ENCODE measurements at places on chromosomes 1 and 21.

DNA sequence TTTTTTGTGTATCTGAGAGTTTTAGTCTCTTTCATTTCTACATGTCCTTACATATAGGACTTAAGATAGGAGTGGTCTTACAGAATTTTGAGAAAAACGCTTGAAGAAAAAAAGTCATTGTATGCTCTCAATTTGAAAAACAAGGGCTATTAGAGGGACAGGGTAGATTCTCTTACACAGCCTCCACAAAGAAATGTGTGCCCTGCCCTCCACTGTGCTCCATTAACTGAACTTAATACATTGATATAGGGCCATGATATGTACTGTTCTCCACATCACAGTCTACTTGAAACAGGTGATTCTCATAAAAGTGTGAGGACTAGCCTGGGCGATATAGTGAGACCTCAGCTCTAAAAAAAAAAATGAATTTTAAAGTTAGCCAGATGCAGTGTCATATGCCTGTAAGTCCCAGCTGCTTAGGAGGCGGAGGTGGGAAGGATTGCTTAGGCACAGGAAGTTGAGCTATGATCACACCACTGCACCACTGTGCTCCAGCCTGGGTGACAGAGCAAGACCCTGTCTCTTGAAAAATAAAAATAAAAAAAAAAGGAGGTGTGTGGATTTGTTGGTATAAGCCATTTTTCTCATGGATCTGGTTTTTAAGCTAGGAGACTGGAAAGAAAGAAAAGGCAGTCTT lies 77.0 kb downstream of the HMCN1 start:
- no peak for DNase-seq

DNA sequence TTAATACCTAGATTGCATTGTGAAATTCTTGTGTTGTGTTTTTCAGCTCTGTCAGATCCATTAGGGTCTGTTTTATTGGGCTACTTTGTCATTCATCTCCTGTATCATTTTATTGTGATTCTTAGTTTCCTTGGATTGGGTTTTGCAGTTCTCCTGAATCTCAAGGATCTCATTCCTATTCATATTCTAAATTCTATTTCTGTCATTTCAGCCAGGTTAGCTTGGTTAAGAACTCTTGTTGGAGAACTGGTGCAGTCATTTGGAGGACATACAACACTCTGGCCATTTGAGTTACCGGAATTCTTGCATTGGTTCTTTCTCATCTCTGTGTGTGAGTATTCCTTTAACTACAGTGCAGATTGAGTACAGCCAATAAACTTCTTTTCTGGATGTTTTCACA lies 159.6 kb downstream of the FAM78B start:
- DNase-seq = no peak

DNA sequence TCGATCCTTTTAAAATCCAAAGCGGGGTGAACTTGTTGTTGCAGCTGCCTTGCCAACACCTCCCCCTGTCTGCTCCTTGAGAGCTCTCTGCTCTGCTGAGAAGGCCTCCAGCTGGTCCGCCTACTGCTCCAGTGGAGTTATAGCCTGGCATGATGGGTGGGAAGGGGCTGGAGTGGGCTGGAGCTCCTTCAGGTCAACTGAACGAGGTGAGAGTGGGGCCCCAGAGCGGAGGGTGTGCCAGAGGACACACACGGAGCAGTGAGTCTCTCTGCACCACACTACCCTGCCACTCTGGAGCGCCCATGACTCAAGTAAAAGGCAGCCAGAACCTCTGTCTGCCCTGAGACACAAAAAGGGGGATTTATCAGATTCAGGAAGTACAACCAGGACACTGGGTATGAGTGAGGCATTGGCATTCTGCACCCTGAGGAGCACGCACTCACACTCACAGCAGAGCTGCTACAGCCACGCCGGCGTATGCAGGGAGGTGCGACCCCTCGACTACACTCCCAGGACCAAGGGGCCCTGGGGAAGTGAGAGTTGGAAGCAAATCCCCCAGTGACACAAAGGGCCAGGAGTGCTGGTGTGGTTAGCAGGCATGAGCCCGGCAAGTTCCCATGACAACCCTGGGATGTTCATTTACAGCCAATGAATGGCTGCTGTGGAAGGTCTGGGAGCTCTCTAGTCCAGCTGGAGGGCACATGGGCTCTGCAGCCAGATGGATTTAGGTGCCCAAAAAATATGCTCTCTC lies 28.0 kb upstream of the EVA1B start:
- peak; percentile 87 for DNase-seq

GRCh38 chr1:225476538-225476988 lies 48.7 kb upstream of the LBR start:
- no peak for DNase-seq

GRCh38 chr1:160519642-160520435 lies 3.2 kb downstream of the SLAMF6 start:
- no peak for DNase-seq

DNA sequence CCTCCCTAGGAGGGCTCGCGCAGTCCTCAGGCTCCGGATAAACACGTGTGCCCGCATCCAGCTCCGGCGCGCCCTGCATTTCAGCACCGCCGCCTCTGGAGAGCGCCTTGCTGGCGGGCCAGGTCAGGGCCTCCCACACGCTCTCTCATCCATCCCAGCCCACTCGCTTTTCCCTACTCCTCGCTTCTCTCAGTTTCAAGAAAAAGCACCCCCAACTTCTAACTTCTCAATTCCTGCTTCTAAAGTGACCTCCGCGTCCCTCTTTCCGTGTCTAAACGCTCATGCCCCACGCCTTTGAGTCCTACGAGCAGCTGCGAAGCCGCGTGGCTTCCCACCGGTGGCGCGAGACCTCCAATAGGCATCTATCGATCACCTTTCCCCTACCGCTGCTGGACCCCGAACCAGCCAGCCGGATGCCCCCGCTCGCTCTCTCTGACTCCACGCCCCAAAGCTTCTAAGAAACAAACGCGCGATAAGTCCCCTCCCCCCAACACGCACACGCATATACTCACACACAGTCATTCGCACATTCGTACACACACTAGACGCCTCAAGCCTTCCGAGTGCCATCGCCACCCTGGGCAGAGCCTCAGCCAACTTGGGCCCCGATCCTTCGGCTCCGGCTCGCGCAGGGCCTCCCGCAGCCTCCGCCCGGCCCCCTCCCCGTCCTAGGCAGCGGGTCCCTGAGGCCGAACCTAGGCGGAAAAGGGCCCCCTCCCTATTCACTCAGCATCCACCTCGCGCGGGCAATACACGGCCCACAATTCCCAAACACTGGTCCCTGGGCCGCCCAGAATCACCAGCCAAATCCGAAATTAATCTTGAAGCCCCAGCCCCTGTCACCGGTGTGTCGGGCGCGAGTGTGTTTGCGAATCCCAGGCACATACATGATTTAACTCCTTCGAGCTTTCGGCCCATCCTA lies 1.1 kb downstream of the NMNAT2 start:
- peak; percentile 87 for DNase-seq

- DNase-seq = no peak
These were observed 158.3 kb upstream of the C1orf21 start for GRCh38 chr1:184228558-184228957.

DNA sequence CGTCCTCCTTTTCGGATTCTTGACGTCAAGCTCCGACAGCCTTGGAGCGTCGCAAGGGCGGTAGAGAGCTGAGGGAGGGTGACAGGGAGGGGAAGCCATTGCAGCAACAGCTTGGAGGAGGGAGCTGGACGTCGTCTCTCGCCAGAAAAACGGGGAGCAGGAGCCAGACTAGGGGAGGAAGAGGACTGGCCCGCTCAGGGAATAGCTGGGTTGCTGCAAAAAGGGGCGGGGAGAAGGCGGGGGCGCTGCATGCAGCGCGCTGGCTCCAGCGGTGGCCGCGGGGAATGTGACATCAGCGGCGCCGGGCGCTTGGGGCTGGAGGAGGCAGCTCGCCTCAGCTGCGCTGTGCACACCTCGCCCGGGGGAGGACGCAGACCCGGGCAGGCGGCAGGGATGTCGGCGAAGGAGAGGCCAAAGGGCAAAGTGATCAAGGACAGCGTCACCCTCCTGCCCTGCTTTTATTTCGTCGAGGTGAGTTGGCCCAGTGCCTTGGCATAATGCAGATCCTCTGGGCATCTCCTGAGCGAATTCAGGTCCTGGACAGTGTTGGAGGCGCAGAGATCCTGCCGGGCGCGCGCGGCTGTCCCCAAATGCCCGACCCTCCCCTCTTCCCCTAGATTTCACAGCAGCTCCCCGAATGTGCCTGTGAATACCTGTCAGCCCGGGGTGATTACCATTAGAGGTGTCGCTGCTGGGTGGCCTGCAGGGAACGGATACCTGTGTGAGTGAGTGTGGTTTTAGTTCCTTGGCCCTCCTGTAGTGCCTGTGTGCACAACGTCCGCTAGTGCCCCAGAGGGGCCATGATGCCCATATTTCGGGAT lies at the start of gene PLPPR4:
TSS of gene PLPPR4 (plus strand) at position 292 of the 821 bp plus-strand sequence. CDS start at position 394, 102 bp downstream.
- peak; percentile 83 for DNase-seq

DNA sequence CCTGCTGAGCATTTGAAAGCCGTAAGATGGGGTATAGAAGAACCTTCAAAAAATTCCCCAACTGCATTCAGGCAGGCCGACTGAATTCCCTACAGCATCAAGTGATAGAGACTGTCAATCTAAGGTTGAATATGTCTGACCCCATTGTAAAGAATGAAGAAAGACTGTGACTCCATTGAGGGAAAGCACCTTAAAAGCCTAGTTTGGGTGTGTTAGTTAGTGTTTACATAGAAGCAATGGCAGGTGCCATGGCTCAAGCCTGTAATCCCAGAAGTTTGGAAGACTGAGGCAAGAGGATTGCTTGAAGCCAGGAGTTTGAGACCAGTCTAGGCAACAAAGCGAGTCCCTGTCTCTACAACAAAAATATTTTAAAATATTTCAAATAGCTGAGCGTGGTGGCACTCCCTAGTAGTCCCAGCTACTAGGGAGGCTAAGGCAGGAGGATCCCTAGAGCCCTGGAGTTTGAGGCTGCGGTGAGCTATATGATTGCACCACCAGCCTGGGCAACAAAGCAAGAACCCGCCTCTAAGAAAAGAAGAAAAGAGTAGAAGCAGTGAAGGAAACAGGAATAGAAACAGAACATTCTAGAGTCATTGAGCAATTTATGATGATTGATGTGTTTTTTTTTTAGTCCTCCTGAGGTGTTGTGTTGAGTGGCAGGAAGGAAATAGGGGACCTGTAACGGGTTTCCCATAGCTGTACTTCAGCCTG lies 15.4 kb downstream of the POLR3GL start:
- DNase-seq = no peak

DNA sequence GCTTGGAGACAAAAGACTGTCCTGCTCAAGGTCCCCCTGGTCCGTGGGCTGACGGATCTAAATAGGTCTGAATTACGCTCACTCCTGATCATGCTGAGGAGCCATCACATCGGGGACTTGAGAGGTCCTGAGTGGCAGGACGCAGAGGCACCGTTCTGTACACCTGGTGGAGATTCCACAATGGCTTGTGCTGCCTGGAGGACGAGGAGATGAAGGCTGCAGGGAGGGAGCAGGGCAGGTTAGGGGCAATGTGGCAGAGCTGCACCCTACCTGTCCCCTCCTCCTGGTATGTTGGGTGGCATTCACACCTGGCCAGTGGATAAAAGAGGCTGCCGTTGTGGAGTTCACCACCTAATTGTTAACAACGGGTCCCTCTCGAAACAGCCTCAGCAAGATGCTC lies 38.7 kb downstream of the RHBG start:
- no peak for DNase-seq

- DNase-seq = peak; percentile 58
These were observed 35.9 kb upstream of the RASAL2 start for GRCh38 chr1:178057912-178058534.

GRCh38 chr1:212207822-212208520 lies 77.2 kb upstream of the PPP2R5A start:
- DNase-seq = no peak

DNA sequence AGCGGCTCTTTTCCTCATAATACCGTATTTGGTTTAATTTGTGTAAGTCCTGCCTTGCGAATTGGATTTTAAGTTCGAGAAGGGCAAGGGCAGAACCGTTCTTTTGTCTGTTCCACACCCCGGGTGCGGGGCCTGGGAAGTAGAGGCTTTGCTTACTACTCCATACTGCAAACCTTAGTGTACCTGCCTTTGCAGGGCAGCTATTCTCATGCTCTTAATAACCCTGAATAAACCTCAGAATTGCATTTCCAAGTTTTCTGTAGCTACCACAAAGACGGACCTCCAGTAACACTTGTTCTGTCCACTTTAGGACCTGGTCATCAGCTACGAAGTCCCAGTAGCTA lies 657 bp upstream of the HNRNPU start:
- DNase-seq = peak; percentile 20

- no peak for DNase-seq
These were observed 8.2 kb downstream of the DPT start for GRCh38 chr1:168720839-168721238.

DNA sequence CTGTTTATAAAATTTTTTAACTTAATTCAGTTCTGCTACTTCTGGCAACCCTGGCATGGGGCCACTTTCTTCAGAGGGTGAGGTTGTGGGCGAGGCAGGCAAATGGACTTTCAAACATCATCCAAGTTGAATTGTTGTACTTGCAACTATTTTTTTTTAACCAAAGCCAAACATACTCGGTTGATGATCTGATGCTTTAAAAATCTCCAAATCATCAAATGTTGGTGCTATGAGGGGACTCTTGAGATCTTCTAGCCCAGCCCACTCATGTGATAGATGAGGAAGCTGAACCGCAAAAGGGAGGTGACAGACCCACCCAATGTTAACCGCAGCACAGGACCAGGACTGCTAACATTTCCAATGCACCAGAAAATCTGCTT lies 6.7 kb downstream of the SLC1A7 start:
- peak; percentile 87 for DNase-seq

GRCh38 chr1:183227422-183228346 lies 41.6 kb downstream of the LAMC2 start:
- peak; percentile 72 for DNase-seq

DNA sequence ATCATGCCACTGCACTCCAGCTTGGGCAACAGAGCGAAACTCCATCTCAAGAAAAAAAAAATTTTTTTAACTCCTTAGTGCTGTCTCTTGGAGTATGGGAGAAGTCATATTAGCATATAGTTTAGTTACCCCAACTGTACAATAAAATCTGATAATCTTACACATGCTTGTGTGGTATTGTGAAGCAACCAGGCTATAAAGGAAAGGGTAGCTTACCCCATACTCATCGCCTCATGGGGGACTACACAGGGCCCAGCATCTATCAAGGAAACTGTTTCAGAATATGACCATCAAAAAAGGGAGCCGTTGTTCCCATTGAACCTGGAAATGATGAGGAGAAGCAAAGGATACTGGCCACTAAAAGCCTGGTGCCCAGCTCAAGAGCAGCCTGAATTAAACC lies 3.0 kb upstream of the TRAF3IP3 start:
- no peak for DNase-seq

GRCh38 chr1:85824066-85824840 lies 116.0 kb upstream of the ZNHIT6 start:
- DNase-seq = no peak

DNA sequence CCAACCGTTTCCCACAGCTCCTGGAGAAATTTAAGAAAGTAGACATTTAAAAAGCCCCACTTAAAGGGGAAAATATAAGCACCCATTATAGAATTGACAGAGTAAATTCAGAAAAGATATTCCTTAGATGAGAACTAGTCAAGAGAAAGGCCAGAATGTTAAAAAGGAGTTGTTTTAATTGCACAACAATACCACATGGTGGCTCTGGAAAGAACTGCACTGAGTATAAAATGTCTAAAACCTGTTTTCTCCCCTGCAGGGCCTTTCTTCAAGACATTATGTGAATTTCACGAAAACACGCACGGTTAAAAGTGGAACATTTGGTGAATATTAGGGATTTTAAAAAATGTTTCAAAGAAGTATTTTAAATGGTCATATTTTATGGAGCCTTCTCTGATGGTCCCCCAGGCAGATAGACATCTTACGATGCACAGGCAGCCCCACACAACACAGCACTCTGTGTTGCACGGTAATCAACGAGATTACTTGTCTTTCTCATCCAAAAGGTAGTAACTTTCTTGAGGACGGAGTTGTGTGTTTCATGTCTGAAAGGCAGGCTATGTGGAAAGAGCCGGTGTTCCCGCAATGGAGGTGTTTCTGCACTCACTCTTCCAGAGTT lies 101.9 kb downstream of the PRRX1 start:
- peak; percentile 61 for DNase-seq

All from AG20443 (cell line).